ENCODE measurements at places on chromosomes 7 and 10.

GRCh38 chr7:47852330-47853245 is 95.7 kb downstream of the PKD1L1 start:
- no peak for DNase-seq

- no peak for DNase-seq
These were observed 44.2 kb downstream of the ZCCHC24 start for GRCh38 chr10:79401015-79401921.

- peak; percentile 30 for DNase-seq
These were observed at the start of gene ARID5B for GRCh38 chr10:61900829-61901792. TSS of gene ARID5B (plus strand) at chr10:61901699. CDS start at chr10:61901710, 11 bp downstream.

- DNase-seq, result no peak
These were observed 346.7 kb downstream of the NRG3 start for GRCh38 chr10:82221601-82222149.

DNA sequence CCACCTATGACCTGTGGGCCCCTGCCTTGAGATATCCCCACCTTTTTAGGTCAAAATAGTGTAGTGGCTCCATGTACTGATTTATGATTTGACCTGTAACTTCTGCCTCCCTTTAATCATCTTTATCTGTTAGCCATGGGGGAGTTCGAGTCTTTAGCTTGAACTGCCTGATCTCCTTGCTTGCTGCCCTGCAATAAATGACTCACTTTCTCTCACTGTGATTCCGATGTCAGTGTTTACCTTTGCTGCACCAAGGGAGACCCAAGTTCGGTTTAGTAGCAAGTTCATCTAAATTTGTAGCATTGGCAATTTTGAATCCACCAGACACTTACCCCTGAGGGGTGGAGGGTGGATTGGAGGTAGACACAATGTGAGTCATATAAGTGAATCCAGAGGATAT is 814.6 kb upstream of the AUTS2 start:
- DNase-seq, result no peak

- no peak for DNase-seq
These were observed 9.6 kb upstream of the EIF3A start for GRCh38 chr10:119090026-119090795.

DNA sequence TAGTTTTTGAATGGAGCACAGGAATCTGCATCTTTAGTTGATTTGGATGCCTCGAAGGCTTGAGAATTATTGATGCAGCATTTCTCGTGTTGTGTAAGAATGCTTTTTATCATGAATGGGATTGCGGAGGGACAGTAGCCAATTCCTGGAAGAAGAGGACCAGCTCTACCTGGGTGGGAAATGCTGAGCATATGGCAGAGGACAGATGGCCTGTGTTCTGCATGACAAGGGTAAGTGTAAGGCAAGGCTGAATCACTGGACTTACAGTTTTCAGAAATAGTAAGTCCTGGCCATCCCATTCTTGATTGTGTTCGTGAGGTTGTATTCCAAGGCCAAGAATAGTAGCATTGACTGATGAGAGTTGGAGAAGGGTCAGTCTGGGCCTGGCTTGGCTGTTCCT is 15.9 kb downstream of the RP9 start:
- DNase-seq, result no peak

GRCh38 chr7:127387974-127388373 is 4.5 kb downstream of the ZNF800 start:
- no peak for DNase-seq

- DNase-seq, result no peak
These were observed 101.7 kb upstream of the CTTNBP2 start for GRCh38 chr7:117974891-117975290.

DNA sequence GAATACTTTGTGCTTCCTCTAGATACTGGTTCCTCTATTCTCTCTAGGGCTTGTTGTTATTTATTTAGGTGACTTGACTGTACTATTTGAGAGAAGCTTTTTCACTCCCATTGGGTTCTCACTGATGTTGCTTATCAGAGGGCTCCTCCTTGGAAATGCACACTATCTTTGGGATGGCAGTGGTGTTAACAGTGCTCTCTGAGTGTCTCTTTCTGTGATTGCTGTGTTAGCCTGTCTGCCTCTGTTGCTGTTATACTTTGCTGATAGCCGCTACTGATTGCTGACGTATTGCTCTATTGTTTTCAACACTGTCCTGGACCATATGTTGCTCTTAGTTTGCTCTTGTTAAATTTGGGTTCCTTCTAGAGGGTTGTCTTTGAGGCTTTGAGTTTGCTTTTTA is 34.7 kb downstream of the ZNF33A start:
- no peak for DNase-seq

DNA sequence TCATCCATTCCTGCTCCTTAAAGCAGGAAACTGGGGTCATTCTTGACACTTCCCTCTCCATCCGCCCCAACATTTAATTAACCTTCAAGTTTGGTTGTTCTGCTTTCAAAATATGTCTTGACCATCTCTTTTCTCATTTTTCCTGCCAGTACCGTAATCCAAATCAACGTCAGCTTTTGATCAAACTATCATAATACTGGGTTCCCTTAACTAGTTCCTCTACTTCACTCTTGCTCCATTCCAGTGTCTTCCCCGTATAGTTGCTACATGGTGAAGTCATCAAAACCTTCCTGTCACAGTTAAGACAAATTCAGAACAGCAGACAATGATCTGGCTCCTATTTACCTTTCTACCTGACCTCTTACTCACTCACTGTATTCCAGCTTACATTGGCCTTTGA is 6.6 kb upstream of the KLF14 start:
- no peak for DNase-seq

- DNase-seq, result no peak
These were observed 28.7 kb downstream of the PUS7 start for GRCh38 chr7:105493196-105493922.
